ENCODE measurements at places on chromosomes 16 and 17.

DNA sequence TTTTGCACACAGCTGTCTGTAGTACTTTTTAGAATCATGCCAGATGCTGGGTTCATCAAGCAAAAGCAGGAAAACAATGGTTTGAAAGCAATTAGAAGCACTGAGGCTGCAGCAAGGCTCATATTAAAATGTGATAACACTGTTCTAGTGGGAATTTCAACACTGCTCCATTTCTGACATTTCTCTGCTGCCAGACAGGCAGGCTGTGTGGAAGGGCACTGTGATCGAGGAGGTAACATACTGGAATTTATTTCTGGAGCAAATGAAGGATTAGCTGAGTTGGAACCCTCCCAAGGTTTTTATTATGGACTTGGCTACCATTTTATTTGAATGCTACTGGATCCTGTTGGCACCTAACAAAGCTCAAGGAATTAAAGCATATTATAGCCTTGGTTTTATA is 66.9 kb downstream of the SKAP1 start:
- no peak for DNase-seq

- no peak for DNase-seq
Measured at GRCh38 chr17:64213995-64214811, 48.9 kb downstream of the TEX2 start.

- DNase-seq = no peak
Measured at GRCh38 chr16:55462241-55462640, 16.8 kb upstream of the MMP2 start.

DNA sequence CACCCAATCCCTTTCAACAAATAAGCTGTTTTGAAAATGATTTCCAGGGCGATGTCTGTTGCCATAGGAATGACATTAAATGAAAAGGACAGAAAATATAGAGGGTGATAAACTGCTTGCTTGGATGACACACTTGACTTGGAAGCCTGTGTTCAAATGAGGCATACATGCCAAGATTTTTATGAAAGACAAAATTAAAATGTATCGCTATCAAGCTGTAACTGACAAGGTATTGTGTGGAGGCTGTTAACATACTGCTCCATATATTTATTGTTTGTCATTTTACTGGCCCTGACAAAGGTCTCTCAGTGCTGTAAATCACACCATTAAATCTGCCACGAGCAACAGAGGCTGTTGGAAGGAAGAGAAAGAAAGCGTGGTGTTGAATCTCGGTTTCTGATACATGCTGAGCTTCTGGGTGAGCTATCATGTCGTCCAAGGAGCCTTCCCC is 456.2 kb upstream of the SALL1 start:
- DNase-seq = no peak

- no peak for DNase-seq
Measured at GRCh38 chr17:48426019-48426665, 3.9 kb downstream of the SKAP1 start.

DNA sequence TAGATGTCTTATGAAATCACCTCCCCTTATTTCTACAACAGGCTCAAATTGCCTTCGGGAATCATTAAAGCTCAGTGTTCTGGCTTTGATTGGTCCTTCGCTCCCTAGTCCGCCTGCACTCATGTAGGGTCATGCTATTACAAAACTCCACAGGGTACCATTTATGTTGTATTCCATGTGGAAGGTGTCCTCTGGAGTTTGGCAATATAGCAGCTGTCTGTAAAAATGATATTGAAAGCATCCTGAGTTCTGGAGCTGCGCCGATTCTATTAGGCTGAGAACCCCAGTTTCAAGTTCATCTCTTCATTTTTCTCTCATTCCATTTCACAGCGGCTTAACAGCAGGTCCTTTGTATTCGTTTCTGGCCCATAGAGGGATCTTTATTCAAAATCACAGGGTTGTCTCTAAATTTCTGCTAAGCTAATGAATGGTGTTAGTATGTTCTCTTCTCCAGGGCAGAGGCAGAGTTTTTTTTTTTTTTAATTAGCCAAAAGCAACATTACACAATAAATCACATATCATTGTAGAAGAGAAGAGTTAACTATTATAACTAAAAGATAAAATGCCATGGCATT is 71.9 kb upstream of the TEKT1 start:
- DNase-seq = no peak

DNA sequence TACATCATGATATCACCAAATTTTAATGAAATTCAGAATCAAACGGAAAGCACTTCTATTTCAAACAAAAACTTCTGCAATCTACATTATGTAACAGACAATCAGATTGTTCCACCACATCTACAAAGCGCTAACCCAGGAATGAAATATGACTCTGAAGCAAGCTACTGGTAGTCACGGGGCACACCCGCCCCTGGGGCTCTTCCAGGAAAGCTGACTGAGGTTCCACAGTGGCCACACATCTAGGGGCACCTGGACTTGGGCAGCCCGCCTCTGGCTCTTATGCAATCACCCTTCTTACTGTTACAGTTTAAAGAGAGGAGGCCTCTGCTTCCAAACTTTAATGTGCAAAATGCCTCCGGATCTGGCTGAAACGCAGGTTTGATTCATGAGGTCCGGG is 27.5 kb downstream of the ZCCHC14 start:
- DNase-seq = no peak

DNA sequence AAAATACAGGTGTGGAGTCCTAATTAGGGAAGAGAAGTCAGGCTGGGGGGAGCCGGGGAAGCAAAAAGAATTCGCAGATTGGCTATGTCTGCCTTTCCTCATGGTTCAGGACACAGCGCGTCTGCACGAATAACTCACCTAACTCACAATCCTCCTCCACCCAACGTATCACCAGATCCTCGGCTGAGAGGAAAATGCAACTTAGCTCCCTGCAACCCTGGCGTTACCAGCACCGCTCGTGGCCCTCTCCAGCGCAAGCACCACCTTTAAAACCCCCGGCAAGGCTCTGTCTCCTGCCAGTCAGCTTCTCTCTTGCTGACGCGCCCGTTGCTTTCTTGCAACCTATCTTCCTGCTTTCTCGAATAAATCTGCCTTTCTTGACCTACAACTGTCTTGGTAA is 49.8 kb upstream of the METRNL start:
- no peak for DNase-seq
